ENCODE measurements at places on chromosomes 2 and 18.

DNA sequence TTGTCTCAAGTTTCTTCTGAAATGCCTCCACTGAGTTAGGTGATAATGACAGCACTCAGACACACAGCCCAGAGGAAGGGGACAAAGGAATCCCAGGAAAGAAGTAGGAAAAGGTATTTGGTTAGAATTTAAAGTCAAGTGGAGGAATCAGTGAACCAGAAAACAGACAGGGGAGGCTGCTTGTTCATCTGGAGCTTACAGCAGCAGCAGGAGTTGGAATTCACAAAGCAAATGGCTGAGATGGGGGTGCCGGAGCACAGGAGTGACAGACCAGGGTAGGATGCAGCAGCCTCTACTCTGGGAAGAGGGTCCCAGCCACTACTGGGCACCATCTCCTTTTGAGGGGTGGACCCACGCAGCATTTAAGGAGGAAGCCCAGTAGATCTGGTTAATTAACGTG, 104.8 kb downstream of the ST6GAL2 start:
- DNase-seq, result no peak

DNA sequence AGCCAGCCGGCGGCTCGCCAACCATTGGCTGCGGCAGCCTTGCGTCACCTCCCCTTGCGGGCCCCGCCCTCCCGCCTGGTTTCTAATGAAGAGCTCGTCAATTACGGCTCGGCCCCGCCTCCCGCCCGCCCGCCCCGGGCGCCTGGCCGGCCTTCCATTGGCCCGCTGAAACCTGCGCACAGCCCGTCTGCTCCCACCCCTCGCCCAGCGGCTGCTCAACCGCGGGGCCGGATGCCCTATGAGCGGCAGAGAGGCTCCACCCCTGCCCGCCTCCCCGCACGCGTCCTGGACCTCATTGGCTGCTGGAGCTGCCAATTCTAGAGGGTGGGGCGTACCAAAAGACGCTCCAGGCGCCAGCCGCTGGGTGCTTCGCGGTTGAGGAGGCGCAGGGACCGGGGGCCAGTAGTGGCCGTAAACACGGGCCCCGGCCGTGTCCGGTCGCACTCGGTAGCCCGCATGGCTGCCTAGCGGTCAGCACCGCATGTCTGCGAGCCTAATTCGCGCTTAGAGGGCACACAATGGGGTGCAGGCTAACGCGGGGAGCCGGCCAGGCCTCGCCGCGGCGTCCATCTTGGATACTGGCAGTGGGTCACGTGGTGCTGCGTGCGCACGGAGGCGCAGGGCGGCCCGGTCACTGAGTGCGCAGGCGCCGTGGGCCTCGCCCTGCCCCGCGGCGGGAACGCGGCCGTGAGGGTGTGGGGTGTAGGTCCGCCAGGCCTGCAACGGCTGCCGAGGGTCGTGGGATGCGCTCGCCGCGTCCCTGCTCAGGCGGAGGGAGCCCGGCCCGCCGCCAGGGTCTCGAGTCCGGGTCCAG, 454 bp upstream of the HDAC4 start:
- DNase-seq, result peak; percentile 99

DNA sequence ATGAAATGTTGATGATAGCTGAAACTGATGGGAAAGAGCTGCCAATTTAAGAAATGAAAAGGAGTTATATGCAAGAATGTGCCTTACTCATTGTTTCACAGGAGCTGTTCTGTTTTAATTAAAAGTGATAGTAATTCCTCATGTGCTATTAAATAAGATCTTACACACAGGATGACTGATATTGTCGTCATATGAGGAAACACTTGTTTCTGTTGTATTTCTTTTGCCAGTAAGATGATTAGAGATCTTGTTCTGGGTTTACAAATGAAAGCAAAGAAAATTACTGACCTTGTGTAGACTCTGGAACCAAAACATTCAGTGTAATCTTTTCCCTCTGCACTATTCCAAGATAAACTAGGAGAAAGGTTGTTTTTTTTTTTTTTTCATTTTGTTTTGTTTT, 123.6 kb downstream of the MAP3K20 start:
- DNase-seq, result no peak

- DNase-seq, result no peak
Measured at GRCh38 chr2:46101557-46102220, 195.5 kb upstream of the EPAS1 start.

DNA sequence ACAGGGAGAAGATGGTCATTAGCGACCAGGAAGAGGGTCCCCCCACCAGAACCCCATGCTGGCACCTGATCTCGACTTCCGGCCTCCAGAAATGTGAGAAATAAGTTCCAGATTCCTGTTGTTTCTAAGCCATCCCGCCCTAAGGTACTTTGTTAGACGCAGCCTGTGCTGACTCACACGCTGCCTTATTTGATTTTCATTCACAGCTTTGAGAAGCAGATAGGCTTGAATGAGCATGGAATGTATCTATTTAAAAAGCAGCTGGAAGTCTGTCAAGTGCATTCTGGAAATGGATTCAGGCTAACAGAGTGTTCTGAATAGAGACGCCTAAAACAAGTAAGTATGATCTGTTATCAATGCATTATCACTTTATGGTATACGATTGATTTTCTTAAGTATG, 8.3 kb upstream of the IL1R2 start:
- no peak for DNase-seq
